ENCODE measurements at places on chromosomes 3 and 15.

GRCh38 chr3:69422751-69423150 lies 36.9 kb upstream of the FRMD4B start:
- no peak for DNase-seq

- DNase-seq, result no peak
These were observed 23.1 kb downstream of the B3GALNT1 start for GRCh38 chr3:161082063-161082462.

- DNase-seq, result no peak
These were observed 89.7 kb upstream of the KLF13 start for GRCh38 chr15:31237043-31237324.

- DNase-seq, result no peak
These were observed 15.3 kb upstream of the CEP97 start for GRCh38 chr3:101709126-101709525.

GRCh38 chr3:172111163-172111562 lies 71.8 kb downstream of the FNDC3B start:
- DNase-seq, result no peak
